ENCODE measurements at places on chromosomes 4 and X.

- no peak for DNase-seq
Measured at GRCh38 chr4:6881908-6882307, 27.7 kb upstream of the TBC1D14 start.

DNA sequence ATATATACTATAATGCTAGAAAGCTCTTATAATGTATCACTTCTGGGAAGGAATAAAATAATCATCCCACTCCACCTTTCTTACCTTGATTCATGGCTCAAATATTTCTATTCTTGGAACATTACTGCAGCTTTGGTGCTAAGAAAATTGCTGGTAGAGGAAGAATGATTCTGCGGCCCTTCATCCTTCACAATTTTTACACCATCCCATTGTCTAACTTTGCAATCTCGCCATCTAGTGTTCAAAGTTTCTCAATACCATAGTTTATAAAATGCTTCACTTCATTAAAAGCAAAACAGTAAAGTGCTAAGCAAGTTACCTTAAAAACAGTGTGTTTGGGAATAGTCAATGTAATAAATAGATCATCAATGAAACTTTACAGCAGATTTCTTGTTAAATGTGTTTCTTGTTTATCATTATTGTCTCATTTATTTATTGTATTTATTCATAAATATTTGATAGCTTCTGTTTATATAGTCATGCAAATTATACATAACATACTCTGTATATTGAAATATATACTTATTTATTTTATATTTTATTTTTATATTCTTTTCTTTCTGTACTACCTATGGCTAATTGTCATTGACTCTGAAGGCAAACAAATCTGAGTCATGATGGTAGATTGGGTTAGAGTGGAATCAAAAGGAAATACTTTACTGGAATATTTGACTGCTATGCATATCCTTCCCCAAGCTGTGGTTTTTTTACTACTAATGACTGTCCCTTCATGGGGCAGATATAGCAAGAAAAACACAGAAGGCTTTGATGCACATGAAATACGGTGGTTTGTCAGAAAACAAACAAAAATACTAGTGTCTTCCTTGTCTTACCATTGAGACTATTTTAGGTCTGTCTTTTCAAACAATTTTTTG, 390.7 kb downstream of the MAPK10 start:
- DNase-seq, result peak; percentile 84

- DNase-seq, result no peak
Measured at GRCh38 chr4:150038335-150039076, 39.7 kb upstream of the DCLK2 start.

DNA sequence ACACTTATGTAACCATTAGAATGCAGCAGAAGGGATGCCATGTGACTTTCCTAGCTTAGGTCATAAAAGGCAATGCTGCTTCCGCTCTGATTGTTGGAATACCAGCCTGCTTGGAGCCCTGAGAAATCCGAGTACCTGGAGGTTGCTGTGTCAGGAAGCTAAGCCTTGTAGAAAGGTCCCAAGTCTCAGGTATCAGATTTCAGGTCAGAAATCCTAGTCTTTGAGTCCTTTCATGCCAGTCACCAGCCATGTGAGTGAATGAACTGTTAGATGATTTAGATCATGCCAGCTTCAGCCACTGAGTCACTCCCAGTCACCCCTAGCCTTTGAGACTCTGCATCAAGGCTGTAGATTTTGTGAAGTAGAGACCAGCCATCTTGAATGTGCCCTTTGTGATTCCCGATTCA, 23.5 kb downstream of the RAP1GDS1 start:
- no peak for DNase-seq

DNA sequence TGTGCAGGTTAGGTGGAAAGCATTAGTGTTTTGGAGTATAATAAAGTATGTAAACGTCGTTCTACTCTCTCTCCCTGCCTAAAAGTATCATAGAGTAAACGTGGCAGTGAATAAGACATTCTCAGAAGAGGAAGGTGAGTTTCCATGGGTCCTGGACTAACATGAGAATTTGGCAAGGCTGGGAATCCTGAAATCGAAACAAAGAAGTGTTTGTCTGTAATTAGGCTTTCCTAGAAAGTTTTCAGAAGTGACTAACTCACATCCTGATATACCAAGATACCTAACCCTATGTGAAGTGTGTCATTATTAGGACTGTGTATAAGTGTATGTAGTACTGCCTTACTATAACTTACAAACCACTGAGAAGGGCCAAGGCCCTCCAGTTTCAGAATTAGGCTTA, 50.7 kb upstream of the MAOA start:
- DNase-seq, result no peak

- DNase-seq, result peak; percentile 45
Measured at GRCh38 chr4:156476359-156476758, 495.2 kb downstream of the PDGFC start.

DNA sequence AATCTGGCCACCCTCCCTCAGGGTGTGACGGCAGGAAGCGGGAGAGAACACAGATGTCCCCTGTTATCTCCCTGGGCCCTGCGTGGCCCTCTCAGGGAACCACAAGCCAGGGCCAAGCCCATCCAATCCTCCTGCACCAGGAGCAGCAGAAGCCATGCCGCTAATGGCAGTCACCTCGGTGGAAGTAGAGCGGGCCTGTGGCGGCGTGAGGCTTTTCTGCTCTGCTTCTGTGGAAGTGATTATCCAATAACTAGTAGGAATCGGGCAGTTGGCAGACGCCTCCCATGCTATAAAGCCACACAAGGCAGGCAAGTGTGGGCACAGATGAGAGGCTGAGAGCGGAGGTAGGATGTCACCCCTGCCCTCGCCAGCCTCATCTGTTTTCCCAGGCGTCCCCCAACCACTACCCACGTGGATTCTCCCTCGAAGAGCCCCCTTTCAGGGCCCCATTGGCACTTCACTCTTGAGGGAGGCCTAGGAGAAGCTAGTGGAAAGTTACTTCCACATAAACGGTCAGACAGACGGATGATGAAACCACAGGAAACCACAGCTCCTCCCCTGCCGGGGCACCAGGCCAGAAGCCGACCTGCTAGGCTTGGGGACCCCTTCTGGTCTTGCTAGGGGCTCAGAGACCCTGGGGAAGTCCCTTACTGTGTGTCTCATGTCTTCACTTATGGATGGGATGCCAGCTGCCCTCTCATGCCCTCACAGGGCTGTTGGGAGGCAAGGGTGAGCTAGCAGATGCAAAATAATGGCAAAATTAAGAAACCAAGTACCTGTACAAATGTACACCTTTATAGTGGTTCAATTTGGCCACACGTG, 18.8 kb upstream of the TMSB4X start:
- DNase-seq, result peak; percentile 71

DNA sequence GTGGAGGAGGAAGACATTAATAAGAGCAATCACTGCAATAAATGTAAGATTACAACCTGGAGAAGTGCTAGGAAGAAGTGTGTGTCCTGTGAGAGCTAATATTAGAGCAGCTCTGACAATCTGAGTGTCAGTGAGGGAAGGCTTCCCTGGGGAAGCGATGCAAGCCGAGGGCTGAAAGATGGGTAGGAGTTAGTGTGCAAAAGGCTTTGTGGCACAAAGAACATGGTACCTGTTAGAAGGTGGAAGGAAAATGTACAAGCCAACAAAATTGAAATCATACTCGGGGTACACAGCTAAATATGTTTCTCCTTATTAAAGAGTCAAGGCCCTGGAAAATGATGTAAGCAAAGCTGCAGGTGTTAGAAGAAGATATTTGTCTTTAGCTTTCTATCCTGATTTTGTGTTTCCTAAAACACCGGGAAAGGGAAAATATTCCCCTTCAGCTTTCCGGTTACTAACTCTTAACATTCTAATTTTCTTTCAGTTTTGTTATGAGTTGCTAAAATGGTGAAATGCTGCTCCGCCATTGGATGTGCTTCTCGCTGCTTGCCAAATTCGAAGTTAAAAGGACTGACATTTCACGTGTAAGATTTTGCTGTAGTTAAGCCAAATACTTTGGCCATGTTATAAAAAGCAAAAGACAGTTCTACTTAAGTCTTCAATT, 808 bp downstream of the THAP6 start:
- peak; percentile 3 for DNase-seq

DNA sequence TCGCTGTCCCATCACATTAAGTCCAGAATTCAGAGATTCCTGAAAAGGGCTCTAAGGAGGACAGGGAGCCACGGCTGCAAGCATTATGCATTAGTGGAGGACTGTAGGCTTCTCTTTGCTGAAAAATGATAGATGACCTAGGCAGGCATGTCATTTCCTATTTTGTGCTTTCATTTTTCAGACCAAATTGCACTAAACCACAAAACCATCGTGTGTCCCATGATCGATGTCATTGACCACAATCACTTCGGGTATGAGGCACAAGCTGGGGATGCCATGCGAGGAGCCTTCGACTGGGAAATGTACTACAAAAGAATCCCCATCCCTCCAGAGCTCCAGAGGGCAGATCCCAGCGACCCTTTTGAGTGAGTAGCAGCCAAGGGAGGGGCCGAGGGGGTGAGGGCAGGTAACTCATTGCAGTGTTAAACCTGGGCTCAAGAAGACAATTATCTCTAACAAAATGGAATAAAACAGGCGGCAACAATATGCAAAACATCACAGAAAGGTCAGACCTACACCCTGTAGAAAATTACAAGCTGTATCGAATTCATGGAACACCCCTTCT, 355.2 kb upstream of the GALNT7 start:
- DNase-seq, result no peak

DNA sequence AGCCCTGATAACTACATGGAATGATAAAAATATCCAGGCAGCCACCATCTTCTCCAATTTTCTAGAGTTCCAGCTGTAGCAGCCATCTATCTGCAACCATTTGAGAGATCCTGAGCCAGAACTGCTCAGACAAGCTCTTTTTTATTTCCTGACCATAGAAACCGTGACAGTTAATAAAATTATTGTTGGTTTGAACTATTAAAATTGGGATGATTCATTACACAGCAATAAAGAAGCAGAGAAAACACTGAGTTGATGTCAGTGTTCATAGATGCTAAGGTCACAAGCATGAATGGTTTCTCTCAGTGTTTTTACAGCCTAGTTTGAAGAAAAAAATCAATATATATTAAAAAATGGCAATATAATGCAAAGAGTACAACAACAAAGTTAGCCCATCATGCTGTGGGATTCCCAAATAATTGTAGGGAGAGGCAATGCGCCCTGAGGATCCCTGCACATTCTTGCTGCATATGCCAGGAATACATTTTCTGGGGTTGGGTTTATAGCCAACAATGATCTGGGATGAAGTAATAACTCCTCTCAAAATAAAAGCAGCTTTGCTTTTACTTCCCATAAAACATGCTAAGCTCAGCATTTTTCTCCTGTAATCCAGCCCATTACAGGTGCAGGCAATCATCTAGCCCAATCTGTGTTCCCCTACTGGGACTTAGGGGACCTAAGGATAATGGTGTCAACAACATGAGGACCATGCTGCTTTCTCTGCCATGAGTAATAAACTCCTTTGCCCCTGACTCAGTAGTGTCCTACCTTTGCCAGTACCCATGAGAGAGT, 84.0 kb downstream of the PABPC4L start:
- DNase-seq, result no peak

DNA sequence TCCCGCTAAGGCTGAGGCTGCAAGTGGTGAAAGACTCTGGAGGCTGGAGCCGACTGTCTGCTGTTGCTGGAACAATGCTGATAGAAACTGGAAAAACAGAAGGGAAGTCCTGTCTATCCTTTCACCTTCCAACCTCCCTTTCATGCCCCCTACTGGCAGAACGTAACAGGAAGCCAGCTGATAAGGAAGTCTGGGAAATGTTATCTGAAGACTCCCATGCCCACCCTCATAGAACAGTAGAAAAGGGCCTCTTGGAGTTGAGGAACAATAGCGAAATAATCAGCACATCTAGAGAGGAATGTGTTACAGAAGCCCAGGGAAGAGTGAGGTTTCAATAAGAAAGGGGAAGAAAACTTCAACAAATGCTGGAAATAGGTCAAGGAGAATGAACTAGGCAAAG, 117.1 kb upstream of the DKK2 start:
- DNase-seq, result peak; percentile 33

- DNase-seq, result no peak
Measured at GRCh38 chr4:148305751-148306150, 136.5 kb downstream of the NR3C2 start.

GRCh38 chr4:81204571-81204970, 10.5 kb downstream of the PRKG2 start:
- no peak for DNase-seq

DNA sequence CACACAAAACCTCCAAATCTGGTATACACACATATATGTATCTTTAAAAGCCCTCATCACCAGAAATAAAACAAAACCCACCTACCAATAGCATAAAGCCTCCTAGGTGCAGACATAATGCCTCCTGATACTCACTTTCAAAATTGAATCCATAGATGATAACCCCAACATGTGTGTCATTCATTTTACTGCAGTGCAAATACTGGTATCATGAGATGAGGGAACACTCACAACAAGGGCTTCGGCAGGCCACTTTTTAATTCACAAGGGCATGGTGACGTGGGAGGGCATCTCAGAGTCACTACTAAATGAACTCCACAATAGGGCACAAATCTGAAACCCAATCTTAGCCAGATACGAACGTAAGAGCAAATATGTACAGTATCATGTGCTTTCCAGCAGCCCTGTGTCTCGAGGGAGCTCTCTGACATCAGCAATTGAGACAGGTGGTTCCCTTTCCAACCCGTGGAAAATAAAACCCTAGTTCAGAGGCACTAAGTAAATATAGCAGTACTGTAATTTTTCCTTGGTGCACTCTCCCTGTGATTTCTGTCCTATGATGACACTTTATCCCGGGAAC, 14.1 kb upstream of the PPARGC1A start:
- DNase-seq, result no peak

- no peak for DNase-seq
Measured at GRCh38 chrX:50787099-50787498, 26.9 kb downstream of the SHROOM4 start.

- DNase-seq, result no peak
Measured at GRCh38 chr4:122010610-122011009, 58.8 kb upstream of the TRPC3 start.

- DNase-seq, result no peak
Measured at GRCh38 chrX:153882086-153882498, 3.9 kb downstream of the L1CAM start.

DNA sequence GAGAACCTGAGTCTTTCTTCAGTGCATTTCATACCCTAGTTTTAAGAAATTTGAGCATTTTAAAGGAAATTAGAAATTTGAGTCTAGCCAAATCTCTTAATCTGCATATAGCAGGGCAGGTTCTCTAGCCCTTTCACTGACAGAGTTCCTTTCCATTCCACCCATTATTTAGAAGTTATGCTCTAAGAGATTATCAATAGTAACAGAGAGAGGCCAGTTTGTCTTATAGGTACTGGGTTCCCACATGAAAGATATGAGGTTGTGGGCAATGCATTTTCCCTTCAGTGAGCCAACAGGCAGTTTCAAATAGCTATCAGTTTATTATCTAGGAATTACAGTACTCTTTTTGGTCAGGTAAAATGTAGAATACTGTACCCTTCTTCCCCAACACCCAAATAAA, 7.3 kb upstream of the GALNT7 start:
- DNase-seq, result no peak

DNA sequence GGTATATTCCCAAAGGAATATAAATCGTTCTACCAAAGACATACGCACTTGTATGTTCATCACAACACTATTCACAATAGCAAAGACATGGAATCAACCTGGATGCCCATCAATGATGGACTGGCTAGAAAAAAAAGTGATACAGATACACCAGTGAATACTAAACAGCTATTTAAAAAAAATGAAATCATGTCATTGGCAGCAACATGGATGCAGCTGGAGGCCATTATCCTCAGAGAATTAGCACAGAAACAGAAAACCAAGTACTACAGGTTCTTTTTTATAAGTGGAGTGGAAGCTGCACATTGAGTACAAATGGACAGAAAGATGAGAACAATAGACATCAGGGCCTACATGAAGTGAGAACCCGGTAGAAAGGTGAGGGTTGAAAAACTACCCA, 81.4 kb downstream of the ANTXR2 start:
- DNase-seq, result no peak

GRCh38 chr4:121397941-121398601, 17.3 kb upstream of the QRFPR start:
- DNase-seq, result no peak
